ENCODE measurements at places on chromosomes 3 and 15.

- no peak for DNase-seq
These were observed 12.7 kb downstream of the SEMA4B start for GRCh38 chr15:90213818-90214204.

- no peak for DNase-seq
These were observed 186.4 kb upstream of the TMC3 start for GRCh38 chr15:81560405-81560804.

- no peak for DNase-seq
These were observed 27.9 kb downstream of the KIF7 start for GRCh38 chr15:89627256-89627970.

GRCh38 chr15:39312984-39313383 lies 267.9 kb upstream of the THBS1 start:
- DNase-seq = no peak

- DNase-seq = no peak
These were observed 45.6 kb downstream of the DMXL2 start for GRCh38 chr15:51576911-51577500.

DNA sequence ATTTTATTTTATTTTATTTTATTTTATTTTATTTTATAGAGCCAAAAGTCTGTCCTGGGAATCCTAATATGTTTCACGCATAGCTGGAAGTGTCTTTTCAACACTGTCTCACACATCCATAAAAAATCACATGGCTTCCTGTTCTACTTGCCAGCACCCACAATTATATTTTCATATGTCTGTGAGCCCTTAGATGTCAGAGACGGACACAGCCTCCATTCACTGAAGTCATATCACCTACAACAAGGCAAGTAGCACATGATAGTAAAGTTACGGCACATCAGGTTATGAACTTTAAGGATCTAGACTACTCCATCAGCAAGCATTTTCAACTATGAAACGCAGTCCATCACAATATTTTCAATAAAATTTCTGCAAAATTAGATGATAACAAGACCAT lies 168.4 kb downstream of the ZIC4 start:
- DNase-seq = no peak

DNA sequence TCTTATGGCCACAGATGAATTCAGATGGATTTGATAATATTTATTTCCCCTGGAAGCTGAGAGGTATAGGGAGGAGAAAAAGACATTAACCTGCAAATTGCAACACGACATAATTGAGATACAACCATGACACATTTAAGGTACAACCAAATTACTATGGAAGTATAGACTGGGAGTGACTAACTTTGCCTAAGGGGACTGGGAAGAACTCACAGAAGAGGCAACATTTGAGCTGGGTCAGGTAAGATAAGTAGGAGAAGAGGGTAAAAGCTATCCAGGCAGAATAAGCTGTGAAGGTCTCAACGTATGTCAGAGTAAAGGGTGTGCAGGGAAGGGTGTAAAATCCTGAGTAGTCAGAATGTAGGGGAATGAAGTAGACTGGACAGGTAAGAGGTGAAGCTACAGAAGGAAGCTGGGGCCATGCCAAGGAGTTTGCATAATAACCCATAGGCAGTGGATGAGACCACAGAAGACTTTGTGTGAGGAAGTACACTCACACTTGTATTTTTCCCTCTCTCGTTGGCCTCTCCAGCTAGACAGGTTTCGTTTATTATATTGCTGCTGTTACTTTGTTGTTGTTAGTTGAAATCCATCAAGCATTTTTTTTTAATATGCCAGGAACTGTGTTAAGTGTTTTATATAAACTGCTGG lies 28.0 kb upstream of the PTX3 start:
- DNase-seq = no peak

DNA sequence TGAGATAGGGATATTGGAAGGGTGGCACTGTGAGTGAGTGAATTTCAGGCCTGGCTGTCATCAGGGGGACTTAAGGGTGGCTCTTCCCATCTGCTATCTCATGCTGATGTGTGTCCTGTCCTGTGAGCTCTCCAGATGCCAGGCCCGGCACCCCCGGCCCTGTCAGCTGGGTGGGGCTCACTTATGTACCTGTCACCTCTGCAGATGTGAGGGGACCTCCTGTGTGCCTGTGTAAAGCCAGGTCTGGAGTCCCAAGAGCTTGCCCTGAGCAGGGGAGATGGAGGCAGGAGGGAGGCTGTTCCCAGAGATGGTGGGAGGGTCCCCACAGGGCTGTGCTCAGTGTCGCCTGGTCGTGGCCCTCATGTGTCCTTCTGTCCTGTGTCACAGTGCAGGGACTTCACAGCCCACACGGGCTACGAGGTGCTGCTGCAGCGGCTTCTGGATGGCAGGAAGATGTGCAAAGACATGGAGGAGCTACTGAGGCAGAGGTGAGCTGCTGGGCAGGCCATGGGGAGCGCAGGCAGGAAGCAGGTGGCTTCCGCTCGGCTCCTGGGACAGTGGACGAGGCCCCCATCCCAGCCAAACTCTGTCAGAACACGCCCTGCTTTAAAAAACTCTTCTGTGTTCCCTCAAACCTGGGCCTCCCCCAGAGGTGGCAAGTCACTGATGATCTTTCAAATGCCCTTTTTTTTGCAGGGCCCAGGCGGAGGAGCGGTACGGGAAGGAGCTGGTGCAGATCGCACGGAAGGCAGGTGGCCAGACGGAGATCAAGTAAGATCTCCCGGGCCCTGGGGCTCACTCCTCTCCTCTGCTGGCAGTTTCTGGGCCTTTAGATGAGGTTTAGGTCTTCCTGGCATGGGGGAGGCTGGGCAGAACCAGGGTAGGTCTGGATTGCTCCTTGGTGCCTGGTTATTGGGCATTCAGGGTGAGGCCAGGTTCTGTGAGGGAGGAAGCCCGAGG lies 23.1 kb downstream of the PSTPIP1 start:
- no peak for DNase-seq

DNA sequence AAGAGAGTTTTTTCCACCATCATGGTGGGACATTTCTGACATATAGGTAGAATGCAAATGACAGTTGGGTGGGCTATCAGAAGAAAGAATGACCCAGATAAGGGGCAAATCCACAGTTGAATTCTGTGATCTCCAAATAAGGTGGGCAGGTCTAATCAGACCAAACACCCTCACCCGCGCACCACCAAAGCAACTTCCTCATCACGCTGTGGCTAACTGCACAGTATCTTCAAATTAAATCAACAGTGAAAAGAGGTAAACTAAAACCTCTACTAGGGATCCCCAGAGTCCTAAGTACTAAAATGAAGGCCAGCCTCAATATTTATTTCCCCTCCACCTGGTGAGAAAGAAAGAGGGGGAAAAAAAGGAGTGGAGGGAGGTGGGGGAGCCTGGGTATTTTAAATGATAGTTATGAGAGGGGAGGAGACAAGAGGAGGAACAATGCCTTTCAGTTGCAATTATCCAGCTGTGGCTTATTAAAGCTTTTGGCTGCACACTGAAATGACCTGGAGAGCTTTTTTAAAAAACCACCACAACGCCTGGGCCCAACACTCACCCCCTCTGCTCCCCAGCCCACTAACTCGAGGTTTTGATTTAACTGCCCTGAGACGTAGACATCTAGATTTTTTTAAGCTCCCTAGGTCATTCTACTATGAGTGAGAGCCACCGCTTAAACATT lies 61.0 kb downstream of the LRIG1 start:
- DNase-seq = no peak

- no peak for DNase-seq
These were observed 1045.8 kb downstream of the ROBO1 start for GRCh38 chr3:78721771-78722543.

DNA sequence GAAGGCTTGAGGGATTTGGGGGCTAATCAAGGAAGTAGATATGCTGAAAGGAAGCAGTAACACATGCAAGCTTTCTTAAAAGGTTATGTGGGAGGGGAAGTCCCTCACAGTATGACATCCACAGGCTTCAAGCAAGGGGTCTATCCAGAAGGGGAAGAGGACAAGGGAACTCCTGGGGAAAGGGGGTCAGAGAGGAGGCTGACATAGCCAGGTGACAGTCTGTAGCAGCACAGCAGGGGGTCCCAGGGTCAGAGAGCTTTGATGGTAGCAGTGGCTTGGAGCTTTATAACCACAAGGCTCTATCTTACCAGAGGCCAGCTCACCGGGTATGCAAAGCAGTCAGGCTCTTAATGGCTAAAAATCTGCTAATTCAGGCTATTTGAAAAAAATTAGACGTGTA lies 150.6 kb upstream of the NSMCE3 start:
- DNase-seq = no peak

- DNase-seq = no peak
These were observed 83.5 kb upstream of the MRPL3 start for GRCh38 chr3:131586277-131586676.

- no peak for DNase-seq
These were observed 16.6 kb upstream of the ARHGEF3 start for GRCh38 chr3:56818156-56818985.

DNA sequence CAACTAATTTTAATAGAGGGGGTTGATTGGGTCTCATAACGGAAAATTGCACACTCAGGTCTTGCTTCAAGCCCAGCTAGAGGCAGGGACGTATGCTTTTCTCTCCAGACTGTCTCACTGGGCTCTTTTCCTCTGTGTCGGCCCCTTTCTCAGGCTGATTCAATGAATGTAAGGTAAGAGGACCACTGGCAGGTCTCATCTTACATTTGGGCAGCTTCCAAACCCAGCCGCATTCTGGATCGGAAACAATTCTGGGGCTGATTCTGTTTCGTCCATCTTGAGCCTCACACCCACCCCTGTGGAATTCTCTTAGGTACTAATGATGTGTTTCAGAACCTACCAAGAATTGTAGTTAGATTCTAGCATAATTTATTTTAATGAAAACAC lies 40.7 kb downstream of the TMEM212 start:
- DNase-seq = no peak

- DNase-seq = peak; percentile 25
These were observed at the start of gene SEMA5B for GRCh38 chr3:123027292-123028232. Gene SEMA5B, minus strand, starts transcription at chr3:123027763. Its CDS starts 66,500 bp downstream, at chr3:122961263.

DNA sequence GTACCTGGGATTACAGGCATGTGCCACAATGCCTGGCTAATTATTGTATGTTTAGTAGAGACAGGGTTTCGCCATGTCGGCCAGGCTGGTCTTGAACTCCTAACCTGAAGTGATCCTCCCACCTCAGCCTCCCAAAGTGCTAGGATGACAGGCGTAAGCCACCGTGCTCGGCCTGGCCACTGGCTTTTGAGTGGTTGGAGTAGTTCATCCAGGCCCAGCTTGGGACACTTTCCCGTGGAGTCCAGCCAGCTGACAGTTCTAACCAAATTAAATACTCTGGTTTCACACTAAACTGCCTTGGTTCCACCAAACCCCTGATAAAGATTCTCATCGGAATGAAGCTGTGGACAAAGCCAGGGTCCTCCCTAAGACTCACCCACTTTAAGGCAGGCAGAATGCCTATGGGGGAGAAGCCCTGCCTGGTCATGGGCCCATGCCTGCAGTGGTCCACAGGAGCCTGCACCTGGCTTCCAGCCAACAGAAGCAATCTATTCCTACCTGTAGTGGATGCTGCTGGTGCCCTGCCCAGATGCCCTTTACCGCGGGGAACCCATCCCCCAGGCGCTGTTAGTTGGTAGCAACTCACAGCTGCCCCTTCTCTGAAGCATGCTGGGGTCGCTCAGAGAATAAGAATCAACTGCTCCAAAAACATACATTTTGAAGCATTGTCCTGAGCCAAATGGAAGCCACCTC lies 5.2 kb upstream of the SLC28A1 start:
- DNase-seq = no peak

- DNase-seq = no peak
These were observed 137.6 kb downstream of the PEAK1 start for GRCh38 chr15:77282333-77282732.

GRCh38 chr3:13136426-13136825 lies 63.2 kb upstream of the IQSEC1 start:
- DNase-seq = no peak

DNA sequence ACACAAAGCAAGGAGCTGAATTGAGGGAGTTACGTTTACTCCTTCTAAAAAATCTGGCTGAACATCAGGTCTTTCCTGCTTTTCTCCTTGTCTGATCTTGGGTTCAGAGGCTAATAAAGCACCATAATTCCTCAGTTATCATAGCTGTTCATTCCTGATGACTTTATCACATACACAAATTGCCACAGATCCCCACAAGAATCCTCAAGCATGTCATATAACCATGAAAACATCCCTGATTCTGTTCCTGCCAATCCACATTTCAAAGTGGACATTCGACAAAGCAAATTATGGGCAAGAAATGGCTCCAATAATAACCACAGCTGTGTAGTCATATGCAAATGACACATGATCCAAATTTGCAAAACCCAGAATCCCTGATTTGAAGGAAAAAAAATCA lies 321.3 kb downstream of the MEX3B start:
- no peak for DNase-seq

DNA sequence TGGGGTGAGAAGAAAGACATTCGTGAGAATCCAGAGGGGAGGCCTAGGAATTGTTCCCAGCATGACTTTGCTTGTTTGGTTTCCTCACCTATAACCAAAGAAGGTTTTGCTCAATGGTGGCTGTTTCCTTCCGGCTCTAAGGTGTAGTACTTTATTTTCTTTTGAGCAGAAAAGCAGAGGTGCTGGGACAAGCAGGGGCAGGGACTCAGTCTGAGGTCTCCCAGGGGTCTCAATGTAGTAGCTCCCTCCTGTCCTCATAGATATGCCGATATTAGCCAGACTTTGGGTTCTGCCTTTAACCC lies 41.6 kb downstream of the ZBTB38 start:
- DNase-seq = no peak

- no peak for DNase-seq
These were observed 93.6 kb downstream of the GMNC start for GRCh38 chr3:190768891-190769290.

DNA sequence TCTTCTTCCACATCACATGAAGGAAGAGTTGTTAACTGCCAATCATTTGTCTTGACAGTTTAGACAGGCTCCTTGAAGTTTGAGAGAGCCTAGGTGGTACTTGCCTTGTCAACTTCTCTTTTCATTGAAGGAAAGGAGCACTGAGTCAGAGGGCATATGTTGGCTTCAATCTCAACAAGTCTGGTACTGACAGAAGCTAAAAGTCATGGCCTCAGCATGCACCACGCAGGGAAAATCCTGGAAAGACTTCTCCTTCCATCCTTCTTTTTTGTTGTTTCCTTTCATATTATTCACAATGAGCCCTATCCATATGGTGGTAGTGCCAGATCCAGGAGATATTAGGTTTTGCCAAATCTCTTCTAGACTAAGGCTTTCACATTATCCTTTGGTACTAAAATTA lies 1272.5 kb downstream of the ROBO1 start:
- DNase-seq = no peak

DNA sequence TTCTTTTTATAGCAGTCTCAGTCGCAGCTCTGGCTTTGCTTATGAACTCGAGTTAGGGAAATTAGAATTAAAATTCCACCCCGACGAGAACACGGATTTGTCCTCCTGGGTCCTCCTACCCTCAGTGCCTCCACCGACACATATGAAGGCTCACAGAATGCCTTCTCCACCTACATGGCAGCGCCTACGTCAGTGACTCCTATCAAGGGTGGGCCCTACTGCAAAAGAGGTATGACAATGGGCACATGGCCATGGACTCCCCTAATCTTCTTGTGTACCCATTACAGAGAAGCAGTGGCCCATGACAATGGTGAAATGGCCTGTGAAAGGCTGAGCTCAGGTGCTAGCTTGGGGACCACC lies 173.0 kb upstream of the TLE3 start:
- DNase-seq = no peak
